Hepatocyte (in vitro differentiated cells): ENCODE measurements at places on chromosomes 12 and 14. TPM values are rescaled to one million over a fixed set of nuclear protein-coding genes. Genes with fewer than 3 reads are reported as not detected.

DNA sequence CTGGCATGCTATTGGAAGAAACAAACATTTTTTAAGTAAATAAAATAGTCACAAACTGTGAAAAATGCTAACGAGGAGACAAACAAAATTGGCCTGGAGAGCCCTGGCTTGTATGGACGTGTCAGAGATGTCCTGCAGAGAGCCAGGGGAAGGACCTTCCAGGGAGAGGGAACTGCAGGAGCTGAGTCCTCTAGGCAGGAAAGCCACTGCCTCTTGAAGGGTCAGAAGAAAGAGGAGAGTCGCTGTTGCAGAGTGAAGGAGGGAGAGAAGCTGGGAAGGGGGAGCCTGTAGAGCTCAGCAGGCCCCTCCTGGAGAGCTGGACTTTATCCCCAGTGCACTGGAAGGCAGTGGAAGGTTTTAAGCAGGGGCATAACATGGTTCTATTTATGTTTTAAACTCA, 80.3 kb upstream of the PWP1 start:
- no peaks in the 10 kb centered on the region for H3K27me3 ChIP-seq
- no peak overlapping the region for H3K27ac ChIP-seq
- H3K4me1 ChIP-seq, result no peaks in the 10 kb centered on the region

GRCh38 chr14:48274826-48275225, 599.4 kb upstream of the MDGA2 start:
- H3K36me3 ChIP-seq, result no peaks in the 10 kb centered on the region
- no peaks in the 10 kb centered on the region for H3K4me1 ChIP-seq
- no peaks in the 10 kb centered on the region for H3K27me3 ChIP-seq
- no peak for DNase-seq
- no peak overlapping the region for H3K4me3 ChIP-seq
- H3K27ac ChIP-seq, result no peak overlapping the region

DNA sequence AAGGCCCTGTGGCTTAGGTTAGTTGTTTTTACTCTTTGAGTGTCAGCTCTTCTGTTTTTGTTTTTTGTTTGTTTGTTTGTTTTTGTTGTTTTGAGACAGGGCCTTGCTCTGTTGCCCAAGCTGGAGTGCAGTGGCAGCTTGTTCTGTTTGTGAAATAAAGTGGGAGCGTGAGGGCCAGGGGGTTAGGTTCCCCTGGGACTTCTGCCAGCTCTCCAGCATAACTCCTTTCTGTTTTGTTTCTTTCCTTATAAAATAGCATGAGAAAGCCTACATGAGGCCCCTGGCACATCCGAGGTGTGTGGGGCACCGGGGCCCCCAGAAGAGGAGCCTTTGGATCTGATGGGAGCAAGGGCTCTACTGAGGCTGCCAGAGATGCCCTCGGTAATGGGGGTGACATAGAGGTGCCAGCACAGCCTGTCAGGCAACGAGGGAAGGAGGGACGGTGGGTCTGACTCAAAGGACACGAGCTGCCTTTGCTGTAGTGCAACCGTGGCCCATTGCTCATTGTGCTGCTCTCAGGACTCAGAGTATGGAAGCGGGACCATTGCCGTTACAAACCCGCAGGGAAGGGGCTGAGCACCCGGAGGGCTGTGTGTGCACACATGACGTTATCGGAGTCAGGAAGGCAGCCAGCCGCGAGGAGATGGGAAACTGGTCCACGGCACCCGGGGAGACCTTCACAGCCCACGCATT, 9.1 kb upstream of the SERPINA11 start:
- H3K27ac ChIP-seq, result no peak overlapping the region
- no peak for DNase-seq
- no peaks in the 10 kb centered on the region for H3K4me1 ChIP-seq
- H3K4me3 ChIP-seq, result no peak overlapping the region
- no peaks in the 10 kb centered on the region for H3K36me3 ChIP-seq
- H3K27me3 ChIP-seq, result no peaks in the 10 kb centered on the region

GRCh38 chr14:35391388-35391710, 13.2 kb downstream of the NFKBIA start:
- no peak for DNase-seq
- no peaks in the 10 kb centered on the region for H3K36me3 ChIP-seq
- no peaks in the 10 kb centered on the region for H3K4me1 ChIP-seq
- no peaks in the 10 kb centered on the region for H3K27me3 ChIP-seq
- no peak overlapping the region for H3K27ac ChIP-seq

GRCh38 chr12:99232324-99232723, 415.2 kb upstream of the GARIN6 start:
- no peak for DNase-seq
- H3K27me3 ChIP-seq, result no peaks in the 10 kb centered on the region
- no peak overlapping the region for H3K27ac ChIP-seq
- no peaks in the 10 kb centered on the region for H3K4me1 ChIP-seq

DNA sequence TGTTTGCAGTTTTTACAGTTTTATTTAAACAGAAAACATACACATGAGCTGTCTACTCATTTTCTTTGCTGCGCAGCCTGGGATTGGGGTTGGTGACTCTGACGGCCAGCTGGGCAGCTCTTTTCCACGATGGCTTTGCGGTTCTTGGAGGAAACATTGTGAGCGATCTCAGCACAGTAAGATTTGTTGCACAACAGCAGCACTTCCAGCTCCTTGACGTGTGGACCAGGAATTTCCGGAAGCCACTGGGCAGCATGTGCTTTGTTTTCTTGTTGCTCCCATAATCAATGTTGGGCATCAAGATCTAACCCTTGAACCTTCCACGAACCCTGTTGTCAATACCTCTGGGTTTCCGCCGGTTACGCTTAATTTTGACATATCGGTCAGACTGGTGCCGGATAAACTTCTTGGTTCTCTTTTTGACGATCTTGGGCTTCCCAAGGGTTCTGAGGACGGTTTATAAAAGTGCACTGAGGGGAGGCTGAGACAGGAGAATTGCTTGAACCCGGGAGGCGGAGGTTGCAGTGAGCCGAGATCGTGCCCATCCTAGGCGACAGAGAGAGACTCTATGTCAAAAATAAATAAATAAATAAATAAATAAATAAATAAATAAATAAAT, 21.8 kb downstream of the FKBP11 start:
- peaks cover 9% of the 10 kb centered on the region for H3K4me1 ChIP-seq
- H3K36me3 ChIP-seq, result no peaks in the 10 kb centered on the region
- no peak for DNase-seq
- H3K27ac ChIP-seq, result no peak overlapping the region
- no peaks in the 10 kb centered on the region for H3K27me3 ChIP-seq

DNA sequence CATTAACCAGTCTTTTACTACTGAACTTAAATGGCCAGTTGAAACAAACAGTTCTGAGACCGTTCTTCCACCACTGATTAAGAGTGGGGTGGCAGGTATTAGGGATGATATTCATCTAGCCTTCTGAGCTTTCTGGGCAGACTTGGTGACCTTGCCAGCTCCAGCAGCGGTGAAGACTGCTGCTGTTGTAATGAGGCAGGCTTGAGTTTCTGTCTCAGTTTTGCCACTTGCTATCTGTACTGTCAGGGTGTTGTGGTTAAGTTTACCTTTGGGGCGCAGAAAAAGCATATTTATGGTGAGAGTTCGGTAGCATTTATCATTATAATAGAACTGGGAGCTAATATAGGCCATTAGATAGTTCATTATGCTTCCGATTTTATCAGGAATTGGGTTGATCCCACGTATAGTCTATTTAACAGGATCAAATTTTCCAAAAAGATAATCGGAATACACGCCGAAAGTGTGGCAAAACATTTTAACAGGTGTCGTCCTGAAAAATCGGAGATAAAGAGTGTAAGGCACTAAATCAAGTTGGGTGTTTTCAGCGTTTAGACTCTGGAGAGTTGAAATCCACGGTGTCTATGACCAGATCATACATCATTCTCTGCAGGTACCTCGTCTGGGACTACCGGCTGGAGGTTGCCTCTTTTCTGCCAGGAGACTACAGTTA, 688 bp upstream of the NECAP1 start:
- DNase-seq, result peak; percentile 16
- H3K27me3 ChIP-seq, result no peaks in the 10 kb centered on the region
- no peaks in the 10 kb centered on the region for H3K36me3 ChIP-seq
- peaks cover 13% of the 10 kb centered on the region for H3K4me1 ChIP-seq

DNA sequence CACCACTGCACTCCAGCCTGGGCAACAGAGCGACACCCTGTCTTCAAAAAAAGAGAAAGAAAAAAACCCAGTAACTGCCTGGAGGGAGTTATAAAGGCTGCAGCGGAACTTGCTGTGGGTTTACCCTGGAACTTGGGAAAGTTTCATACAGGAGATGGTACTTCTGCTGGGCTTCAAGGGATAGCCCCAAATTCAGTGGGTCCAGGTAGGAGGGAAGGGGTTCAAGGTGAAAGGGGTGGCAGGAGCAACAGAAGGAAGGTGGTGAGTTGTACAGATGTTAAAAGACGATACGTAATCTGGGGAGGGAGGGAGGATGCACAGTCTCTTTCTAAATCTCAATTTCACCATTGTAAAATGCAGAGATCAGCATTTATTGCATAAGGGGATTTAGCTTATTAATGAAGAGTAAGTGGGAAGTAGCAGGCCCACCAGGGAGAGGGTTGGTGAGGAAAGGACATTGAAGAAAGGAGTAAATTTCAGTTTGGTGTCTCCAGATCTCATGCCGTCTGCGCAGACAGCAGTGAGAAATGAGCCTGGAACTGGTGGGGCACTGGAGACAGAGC, 8.5 kb upstream of the GAS2L3 start:
- no peak for DNase-seq
- no peak overlapping the region for H3K27ac ChIP-seq
- H3K36me3 ChIP-seq, result no peaks in the 10 kb centered on the region
- peaks cover 11% of the 10 kb centered on the region for H3K27me3 ChIP-seq
- H3K4me1 ChIP-seq, result no peaks in the 10 kb centered on the region
- H3K4me3 ChIP-seq, result no peak overlapping the region

- H3K36me3 ChIP-seq, result no peaks in the 10 kb centered on the region
- H3K27ac ChIP-seq, result no peak overlapping the region
- DNase-seq, result no peak
- H3K4me1 ChIP-seq, result peaks cover 8% of the 10 kb centered on the region
These were observed 4.1 kb upstream of the PCNX4 start for GRCh38 chr14:60087668-60088067.

DNA sequence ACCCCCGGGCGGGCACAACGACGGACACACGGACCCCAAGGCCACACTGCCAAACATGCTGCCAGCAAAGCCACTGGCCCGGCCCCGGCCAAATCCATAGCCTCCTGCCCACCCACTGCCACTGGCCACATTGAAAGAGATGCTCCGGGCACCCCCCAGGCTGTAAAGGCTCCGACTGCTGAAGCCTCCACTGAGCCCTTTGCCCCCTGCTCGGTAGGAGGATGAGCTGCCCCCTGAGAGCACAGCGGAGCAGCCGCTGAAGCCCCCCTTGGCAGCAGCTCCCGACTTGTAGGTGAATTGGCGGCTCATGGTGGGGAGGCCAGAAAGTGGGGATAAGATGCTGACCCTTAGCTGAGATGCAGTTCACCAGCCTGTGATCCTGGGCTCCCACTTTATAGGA, at the start of gene KRT73:
KRT73 (minus strand) TSS at position 344 of the 400 bp plus-strand sequence; CDS start at position 309, 35 bp downstream.
- peaks cover 6% of the 10 kb centered on the region for H3K27me3 ChIP-seq
- DNase-seq, result no peak
- H3K4me3 ChIP-seq, result no peak within 1 kb of the TSS
- no peaks in the 10 kb centered on the region for H3K4me1 ChIP-seq
- no peak within 1 kb of the TSS for H3K27ac ChIP-seq

- no peaks in the 10 kb centered on the region for H3K4me1 ChIP-seq
- no peak for DNase-seq
- no peaks in the 10 kb centered on the region for H3K27me3 ChIP-seq
- no peak overlapping the region for H3K27ac ChIP-seq
These were observed 19.2 kb downstream of the EPS8 start for GRCh38 chr12:15770021-15770420.

DNA sequence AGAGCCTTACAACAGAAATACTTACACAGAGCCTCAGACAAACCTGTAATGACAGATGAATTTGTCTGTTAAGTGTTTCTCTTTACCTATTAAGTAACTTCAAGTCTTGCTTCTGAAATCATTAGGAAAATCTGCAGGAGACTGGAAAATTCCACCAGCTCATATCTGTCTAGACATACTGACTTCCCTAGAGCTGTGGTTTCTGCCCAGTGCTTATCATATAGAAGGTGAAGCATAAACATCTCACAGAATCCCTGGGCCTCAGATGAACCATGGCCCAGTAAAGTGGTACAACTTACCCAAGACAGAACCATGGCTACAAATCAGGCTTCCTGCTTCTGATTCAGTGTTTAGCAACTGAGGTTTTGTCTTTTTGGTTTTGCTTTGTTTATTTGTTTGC, 91.6 kb downstream of the EGLN3 start:
- H3K4me1 ChIP-seq, result peaks cover 15% of the 10 kb centered on the region
- no peaks in the 10 kb centered on the region for H3K36me3 ChIP-seq
- H3K27me3 ChIP-seq, result no peaks in the 10 kb centered on the region
- peak; percentile 55 for DNase-seq
- H3K4me3 ChIP-seq, result no peak overlapping the region

DNA sequence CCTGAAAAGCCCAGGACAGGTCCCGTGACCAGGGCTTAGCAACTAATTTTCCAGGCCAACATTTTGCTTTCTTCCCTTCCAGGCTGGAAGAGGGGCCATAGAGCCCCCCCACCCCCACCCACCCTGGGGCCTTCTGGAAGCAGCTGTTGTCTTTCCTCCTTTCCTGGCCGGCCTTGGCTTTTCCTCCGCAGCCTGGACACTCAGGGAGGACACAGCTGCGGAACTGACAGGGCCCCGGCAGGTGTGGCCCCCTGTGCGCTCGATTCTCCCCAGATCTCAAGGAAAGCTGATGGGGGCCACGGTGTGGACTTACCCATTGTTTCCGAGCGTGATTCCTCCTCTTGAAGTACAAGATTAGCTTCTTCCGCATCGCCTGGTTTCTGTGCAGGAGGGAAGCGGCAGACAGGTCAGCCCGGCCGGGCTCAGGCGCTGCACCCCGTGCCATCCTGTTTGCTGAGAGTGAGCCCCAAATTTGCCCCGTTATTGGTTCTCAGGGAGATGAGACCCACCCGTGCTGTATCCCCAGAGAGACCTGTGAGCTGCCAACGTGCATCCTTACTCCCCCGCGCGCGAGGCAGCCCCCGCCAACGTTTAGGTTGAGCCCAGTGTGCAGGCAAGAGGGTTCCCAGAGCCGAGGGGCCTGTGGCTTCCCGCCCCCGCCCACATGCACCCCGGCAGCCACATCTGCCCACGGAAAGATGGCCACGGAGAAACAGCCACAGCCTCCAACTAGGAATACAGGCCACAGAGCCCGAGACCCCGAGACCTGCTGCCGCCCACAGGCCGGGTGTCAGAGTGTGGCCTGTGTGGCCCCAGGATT, 129.6 kb downstream of the NCOR2 start:
- no peaks in the 10 kb centered on the region for H3K4me1 ChIP-seq
- H3K4me3 ChIP-seq, result no peak overlapping the region
- H3K27ac ChIP-seq, result no peak overlapping the region
- H3K27me3 ChIP-seq, result no peaks in the 10 kb centered on the region

DNA sequence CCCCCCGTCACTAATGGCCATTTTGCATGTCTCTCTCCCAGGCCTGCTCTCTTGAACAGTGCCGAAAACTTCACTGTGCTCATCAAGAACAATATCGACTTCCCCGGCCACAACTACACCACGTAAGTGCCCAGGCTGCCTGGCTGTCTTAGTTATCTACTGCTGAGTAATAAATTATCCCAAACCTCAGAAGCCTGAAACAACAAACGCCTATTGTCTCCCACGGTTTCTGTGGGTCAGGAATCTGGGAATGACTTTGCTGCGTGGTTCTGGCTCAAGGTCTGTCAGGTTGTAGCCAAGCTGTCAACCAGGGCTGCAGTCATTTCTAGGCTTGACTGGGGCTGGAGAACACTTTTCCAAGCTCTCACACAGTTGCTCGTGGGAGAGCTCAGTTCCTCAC, 32.6 kb downstream of the P2RX7 start:
- no peaks in the 10 kb centered on the region for H3K36me3 ChIP-seq
- no peaks in the 10 kb centered on the region for H3K4me1 ChIP-seq
- no peaks in the 10 kb centered on the region for H3K27me3 ChIP-seq
- H3K27ac ChIP-seq, result no peak overlapping the region
- H3K4me3 ChIP-seq, result no peak overlapping the region
- no peak for DNase-seq

Gene RAD51AP1
- polyA plus RNA-seq, result 4.6 and 5.4 TPM in 2 replicates

Gene ETFRF1
- 27.9 and 35.2 TPM in 2 replicates for polyA plus RNA-seq

Gene BHLHE41
- 3.6 and 4.9 TPM in 2 replicates for polyA plus RNA-seq

Gene DBX2
- polyA plus RNA-seq, result not detected in 2 replicates

Gene TUNAR
- not detected in 2 replicates for polyA plus RNA-seq
